ENCODE measurements at places on chromosomes 11 and 22.

GRCh38 chr11:111909378-111909777, 2.2 kb downstream of the CRYAB start:
- no peak for DNase-seq

DNA sequence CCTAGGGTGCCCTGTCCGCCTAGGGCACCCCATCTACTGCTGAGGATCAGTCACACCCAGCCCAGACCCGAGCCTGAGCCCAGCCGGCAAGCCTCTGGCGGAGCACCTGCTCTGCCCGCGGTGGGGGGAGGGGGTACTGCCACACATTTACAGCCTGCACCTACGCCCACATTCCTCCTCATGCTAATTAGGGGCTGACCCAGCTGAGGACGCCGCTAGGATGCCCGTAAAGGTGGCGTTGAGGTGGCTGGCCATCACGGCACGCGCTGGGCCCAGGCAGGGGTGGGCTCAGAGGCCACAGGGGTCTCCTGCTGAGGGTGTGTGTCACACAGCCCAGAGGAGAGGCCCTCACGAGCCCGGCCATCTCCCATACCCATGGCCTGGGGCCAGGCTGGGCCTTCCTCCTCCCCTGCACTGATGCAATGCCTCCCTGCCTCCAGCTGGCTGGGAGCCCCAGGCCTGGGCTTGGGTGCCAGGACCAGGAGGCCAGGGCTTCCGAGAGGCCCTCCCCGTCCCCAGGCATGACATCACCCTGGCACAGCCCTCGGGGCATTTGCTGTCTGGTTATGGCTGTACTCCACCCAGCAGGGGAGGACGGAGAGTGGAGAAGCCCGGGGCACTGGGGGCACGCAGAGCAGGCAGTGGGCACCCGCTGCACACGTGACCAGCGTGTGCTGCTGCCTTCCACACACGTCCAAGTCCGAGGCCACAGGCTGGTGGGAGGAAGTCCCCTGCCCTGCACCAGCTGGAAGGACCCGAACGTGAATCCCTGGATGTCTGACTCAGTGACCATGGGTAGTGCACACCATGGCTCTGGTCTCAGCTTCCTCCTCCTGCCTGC, 12.7 kb downstream of the DUSP8 start:
- DNase-seq, result no peak

GRCh38 chr22:46105494-46106278, 44.6 kb upstream of the PPARA start:
- DNase-seq, result no peak

DNA sequence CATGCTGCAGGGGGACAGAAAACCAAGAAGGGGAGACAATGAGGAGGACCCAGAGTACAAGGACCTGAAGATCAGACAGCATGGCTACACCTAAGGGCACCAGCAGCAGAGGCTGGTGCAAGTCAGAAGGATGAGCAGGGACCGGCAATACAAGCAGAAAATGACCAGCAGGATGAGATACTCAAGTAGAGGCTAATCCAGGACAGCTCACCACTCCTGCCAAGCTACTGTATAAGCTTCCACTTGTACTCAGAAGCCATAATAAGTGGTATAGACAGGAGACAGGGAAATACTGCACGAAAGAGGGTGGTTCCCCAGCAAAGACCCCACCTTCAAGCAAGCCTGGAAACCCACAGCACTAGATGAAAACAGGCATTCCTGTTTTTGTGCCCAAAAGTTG, 138.7 kb upstream of the ZC3H12C start:
- no peak for DNase-seq

- peak; percentile 41 for DNase-seq
Measured at GRCh38 chr22:44412136-44412731, 85.8 kb downstream of the RTL6 start.

GRCh38 chr22:38834215-38834953, 9.4 kb downstream of the NPTXR start:
- DNase-seq, result no peak

GRCh38 chr22:24727218-24727851, 47.2 kb downstream of the PIWIL3 start:
- peak; percentile 66 for DNase-seq

- no peak for DNase-seq
Measured at GRCh38 chr22:24400726-24401596, 26.4 kb upstream of the ADORA2A start.

DNA sequence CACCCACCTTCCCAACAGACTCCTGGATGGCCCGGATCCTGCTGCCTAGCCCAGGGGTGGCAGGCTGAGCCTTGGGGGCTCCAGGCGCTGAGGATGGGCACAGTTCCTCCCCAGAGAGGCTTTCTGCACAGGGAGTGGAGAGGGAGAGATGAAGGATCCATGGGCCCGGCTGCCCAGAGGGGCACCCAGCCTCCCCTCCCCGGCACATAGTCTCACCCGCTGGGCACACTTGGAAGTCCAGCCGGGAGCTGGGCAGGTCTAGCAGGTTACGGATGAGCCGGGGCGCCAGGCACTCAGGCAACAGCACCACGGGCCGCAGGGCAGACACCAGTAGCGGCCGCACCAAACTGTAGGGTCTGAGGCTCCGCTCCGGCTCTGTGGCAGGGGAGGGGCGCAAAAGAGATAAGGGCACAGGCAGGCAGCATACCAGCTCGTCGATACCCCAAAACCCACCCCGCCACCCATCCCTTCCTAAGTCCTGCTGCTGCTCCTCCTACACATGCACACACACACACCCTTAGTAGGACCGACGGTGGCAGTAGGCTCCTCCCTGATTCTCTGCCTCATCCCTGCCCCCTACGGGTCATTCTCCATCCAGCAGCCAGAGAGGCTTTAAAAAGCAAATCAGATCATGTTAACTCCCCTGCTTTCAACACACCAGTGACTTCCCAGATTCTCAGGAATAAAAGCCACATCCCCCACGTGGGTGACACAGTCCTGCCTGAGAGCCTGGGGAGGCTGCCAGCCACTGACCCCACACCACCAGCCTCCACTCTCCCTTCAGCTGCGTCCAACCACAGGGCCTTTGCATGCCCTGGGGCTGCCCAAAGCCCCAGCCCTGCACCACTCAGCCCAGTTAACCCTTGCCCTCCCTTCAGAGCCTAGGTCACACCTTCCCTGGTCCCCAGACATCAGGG, 6.5 kb upstream of the MFNG start:
- DNase-seq, result peak; percentile 36

DNA sequence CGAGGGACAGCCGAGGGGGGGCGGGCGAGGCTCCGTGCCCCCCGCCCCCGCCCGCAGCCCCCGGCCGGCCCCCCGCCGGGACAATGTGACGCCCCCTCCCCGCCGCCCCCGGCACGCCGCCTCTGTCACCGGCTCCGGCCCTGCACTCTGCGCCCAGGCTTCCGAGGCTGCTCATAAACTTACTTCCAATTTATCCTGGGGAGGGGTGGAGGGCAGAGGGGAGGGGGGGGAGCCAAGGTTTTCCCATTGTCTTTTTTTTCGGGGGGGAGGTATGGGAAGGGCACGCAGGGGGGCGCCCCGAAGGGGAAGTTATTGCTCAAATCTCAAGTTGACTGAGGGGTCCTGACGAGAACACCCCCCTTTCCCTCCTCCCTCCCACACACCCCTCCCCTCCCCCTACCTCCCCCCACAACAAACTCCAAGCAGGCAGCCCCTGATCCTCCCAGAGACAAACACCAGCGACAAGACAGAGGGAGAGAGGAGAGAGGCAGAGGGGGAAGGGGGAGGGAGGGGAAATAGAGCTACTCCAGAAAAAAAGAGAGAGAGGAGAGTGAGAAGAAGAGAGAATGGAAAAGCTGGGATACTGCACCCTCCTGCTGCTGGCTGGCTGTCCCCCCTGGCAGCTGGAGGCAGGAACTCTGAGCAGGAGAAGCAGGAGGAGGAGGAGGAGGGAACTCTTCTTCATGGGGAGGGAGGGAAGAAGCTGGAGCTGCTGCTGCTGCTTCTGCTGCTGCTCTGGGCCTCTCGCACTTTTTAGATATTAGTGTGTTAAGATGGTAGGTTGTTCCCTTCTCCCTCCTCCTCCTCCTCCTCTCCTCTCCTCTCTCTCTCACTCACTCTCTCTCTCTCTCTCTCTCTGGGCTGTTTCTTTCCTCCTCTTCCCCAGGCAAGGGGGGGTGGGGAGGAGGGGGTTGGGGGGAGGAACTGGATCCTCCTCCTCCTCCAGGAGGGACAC, 631 bp downstream of the PHF21A start:
- DNase-seq, result peak; percentile 91

- DNase-seq, result no peak
Measured at GRCh38 chr11:122368796-122369195, 252.8 kb upstream of the BLID start.

DNA sequence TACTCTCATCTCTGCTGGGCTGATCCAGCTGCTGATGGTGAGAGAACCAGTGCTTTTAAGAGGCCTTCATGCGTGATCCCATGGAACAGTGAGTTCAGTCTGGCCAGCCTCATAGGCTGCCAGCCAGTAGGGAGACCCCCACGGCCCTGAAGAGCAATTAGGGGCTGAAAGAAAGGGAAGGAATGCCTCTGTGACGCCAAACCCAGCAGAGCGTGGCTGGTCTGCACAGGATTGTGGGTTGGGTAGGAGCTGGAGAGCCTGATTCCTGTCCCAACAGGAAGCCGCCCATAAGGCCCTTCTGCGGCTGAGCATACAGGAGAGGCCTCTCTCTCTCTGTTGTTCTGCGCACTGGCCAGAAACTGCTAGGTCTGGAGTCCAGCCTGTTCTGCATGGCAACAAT, 181.5 kb upstream of the E2F8 start:
- DNase-seq, result peak; percentile 89

DNA sequence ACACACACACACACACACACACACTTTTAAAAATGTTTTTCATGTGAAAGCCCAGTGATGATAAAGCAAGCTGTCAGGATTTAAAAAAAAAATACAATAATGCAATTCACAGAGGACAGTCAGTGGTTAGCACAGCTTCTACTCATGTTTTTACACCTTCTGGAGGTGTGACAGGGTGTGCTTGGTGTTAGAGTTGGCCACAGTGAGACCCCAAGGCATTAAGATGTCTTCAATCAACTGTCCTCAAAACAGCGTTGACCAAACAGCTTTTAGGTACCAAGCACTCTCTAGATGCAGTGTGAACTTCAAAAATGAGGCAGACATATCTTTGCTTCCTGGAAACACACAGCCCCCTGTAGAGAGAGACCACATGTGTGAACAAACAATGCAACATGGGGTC, 166.4 kb upstream of the TBCEL start:
- DNase-seq, result no peak

GRCh38 chr11:75981546-75981945, 166.5 kb downstream of the UVRAG start:
- DNase-seq, result no peak

DNA sequence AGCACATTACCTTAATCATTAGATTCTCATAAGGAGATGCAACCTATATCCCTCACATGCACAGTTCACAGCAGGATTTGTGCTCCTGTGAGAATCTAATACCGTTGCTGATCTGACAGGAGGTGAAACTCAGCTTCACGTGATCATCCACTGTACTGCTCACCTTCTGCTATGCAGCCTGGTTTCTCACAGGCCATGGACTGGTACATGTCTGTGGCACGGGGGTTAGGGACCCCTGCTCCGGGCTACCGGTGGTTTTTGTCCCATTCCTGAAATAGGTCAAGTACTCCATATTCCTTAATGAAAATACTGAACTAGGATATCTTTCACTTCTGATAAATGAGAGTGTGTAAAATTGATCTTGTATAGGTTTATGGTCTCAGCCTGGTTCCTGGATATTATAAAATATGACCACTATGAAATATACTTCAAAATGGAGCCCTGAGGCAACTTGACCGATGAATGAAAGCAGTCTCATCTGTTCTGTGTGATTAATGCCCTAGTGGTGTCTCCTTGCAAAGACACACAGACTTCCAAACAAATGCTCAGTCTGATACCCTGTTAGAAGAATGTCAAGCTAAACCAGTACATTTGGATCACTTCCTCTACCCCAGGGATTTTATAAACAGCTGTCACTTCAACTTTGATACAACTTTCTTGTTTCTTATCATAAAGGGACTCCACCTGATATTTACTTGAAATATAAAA, 492.9 kb upstream of the ANO3 start:
- DNase-seq, result no peak

DNA sequence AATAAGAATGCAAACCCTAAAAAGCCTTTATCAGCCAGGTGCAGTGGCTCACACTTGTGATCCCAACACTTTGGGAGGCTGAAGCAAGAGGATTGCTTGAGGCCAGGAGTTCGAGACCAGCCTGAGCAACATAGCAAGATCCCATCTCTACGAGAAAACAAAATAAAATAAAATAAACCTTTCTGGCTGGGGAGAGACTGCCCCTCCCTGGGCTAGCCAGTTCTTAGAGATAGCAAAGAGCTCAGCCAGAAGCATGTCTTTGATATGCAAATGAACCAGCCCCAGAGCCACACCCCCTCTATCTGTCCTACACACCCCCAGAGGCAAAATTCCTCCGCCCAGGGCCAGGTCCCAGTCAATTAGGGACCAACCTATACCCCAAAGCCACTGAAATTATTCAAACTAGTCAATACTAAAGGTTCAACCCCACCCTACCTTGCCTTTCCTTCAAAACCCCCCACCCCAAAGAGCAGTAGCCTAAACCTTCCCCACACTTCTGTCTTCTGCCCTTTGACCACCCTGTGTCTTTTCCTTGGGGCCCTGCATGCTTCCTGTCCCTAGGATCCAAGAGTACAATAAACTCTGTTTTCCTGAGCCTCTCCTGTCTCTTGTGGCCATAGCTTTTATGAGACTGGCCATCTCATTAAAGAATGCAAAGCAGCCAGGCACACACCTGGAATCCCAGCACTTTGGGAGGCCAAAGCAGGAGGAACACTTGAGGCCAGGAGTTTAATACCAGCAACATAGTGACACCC, 37.3 kb upstream of the CXCR5 start:
- DNase-seq, result no peak

GRCh38 chr11:124884869-124885479, 12.7 kb downstream of the ROBO4 start:
- DNase-seq, result no peak

DNA sequence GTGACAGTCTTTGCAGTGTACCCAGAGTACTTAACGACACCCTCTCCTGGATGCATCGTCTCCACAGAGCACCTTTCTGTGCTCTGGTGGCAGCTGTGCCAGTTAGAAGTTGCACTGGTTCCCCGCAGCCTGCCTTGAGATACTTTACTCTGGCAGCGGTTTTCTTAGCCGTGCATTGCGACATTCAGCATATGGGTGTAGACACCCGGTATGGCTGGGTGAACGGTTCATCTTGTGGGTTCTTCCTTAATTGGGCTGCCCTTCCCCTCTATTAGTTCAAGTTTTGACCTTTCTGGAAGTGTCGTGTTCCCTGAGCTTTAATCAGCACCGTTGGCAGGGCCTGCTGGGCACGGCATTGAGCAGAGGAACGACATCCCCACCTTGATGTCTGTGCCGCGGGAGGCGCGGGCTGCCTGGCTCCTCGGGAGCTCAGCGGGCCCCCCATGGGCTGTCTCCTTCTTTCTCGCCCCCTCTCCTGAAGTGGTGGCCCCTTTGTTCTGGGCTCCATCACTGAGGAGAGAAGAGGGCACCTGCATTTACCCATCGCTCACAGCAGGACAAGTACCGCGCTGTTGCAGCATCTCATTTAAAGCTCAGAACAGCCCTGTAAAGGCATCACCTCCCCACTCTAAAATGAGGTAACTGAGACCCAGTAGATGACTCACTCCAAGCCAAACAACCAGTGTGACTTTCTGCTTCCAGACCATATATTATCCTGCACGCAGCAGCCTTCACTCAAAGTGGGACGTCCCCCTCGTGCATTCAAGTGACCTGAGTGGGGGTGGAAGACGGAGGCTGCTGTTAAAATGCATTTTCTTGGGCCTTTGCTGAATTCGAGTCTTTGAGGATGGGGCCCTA, 13.3 kb downstream of the FAM83F start:
- no peak for DNase-seq

- DNase-seq, result peak; percentile 67
Measured at GRCh38 chr11:15720460-15720859, 605.7 kb downstream of the INSC start.

GRCh38 chr22:30234786-30235470, 11.6 kb downstream of the LIF start:
- peak; percentile 63 for DNase-seq

Measured in eye (tissue), 1 donor.